ENCODE measurements at places on chromosomes 5 and 9.

GRCh38 chr5:131328536-131329285 is 64.9 kb downstream of the CDC42SE2 start:
- DNase-seq = no peak

GRCh38 chr9:81822301-81822865 is 105.8 kb upstream of the SPATA31D4 start:
- no peak for DNase-seq

DNA sequence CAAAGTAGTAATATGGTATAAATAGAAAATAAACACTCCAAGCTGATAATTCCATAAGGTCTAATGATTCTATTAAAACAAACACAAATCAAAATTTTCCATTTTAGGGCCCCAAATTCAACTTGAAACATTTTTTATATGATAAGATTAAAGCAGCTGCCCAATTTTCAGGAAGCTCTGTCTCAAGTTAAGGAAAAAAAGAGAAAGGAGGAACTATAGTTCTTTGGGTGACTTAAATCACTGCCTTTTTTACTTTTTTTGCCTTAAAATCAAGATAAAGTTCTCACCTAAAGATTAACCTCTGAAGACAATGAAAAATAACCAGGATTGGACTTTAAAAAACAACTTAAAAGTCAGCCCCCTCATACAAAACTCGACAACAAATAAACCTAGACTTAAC is 76.0 kb upstream of the IFNE start:
- no peak for DNase-seq

DNA sequence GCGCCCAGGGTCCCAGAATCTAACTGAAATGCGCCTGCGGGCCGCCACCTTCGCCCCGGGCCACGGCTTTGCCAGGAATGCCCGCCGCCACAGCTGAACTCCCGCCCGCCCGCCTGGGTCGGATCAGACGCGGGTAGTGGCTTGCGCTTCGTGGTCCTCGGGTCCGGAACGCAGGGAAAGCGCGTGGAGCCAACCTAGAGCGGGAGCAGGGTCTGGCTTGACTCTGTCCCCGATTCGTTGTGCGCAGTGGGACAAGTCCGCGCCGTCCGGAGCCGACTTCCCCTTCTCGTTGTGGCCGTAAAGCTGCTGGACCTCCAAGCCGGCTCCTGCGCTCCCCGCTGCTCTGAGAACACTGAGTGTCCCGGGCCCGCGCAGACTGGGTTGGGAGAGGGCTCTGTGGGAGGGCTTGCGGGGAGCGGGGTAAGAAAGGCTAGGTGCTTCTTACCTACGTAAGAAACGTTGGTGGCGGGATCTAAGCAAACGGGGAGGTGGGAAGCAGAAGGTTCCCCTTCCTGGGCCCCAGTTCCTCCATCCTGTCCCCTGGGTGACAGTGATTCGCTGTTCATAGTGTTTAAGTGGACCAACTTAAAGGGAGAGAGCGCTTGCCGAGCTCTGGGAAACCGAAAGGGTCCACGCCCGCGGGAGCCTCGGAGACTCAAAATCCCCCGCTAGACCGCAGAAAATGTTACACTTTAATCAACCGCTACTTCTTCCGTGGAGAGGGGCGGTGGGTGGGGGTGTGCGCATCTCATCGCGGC is 4.4 kb upstream of the FOXE1 start:
- DNase-seq = no peak

- no peak for DNase-seq
Measured at GRCh38 chr9:36207546-36208012, 16.9 kb downstream of the CLTA start.

DNA sequence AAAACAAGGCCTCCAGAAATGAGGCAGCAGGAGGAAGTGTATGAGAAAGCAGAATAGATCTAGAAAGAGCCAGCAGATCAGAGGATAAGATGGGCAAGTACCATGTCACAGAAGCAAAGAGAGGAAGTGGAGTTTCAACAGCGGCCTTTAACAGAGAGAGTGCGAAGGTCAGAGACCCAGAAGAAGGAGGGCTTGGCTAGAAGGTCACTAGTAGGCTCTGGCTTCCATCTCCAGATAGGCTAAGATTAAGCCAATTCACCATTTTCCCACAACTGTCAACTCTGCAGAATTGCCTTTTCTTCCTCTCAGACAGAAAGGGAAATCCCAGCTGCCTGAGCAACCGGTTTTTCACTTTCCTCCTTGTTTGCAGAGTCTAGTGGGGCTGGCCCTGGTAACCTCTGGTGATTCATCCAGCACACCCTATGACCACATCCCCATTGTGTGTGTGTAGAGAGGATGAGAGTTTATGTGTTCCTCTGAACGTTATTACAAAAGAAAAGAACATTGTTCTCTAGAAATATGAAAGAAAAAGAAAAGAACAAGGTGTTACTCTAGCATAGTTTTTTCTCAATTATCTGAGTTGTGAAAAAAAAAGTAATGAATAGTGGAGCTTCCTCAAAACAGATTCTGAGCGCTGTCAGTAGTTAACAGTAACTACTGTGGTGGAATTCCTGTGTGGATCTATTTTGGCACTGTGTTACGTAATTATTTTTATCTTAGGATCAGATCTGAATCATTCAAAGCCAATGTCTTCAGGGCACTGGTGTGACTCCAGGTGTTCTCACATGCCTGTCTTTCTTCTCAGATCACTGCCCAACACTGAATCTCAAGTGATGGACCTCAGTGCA is 220.4 kb downstream of the ARRDC3 start:
- DNase-seq = no peak

- no peak for DNase-seq
Measured at GRCh38 chr5:59420596-59420995, 472.9 kb downstream of the PDE4D start.

GRCh38 chr5:73442231-73442811 is 6.3 kb downstream of the FOXD1 start:
- no peak for DNase-seq

- DNase-seq = no peak
Measured at GRCh38 chr5:169629847-169630548, 7.1 kb upstream of the DOCK2 start.

DNA sequence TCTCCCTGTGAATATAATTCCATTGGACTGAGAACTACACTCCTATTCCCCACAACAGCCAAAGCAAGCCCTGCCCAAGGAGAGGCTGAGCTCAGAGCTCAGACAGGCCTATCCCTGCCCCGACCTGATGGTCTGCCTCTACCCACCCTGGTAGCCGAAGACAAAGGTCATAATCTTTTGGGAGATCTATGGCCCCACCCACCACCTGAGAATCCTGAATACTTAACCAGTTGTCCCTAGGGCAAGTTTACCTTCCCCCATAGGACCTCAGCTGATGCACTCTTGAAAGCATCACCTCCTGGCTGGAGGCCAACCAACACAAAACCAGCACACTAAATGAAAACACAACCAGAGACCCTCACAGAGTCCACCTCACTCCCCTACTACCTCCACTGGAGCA is 167.5 kb downstream of the PRR16 start:
- DNase-seq = no peak

- no peak for DNase-seq
Measured at GRCh38 chr5:31954091-31954490, 220.0 kb downstream of the GOLPH3 start.

DNA sequence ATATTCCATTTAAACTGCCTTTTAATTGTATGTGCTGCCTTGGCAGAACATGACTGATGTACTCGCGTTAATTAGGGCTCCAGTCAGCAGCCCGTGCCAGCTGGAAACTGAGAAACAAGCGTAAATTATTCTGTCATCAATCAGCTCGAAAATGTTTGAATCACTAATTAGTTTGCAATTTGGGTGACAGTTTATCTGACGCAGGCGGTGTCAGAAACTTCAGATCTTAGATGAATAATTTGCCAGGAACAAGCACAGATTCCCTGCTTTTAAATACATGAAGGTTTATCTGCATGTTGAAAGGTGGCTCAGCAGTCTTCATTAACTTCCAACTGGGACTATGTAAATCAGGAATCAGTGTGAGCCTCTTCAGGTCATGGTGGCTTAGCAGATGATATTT is 176.0 kb upstream of the TLE4 start:
- DNase-seq = no peak

DNA sequence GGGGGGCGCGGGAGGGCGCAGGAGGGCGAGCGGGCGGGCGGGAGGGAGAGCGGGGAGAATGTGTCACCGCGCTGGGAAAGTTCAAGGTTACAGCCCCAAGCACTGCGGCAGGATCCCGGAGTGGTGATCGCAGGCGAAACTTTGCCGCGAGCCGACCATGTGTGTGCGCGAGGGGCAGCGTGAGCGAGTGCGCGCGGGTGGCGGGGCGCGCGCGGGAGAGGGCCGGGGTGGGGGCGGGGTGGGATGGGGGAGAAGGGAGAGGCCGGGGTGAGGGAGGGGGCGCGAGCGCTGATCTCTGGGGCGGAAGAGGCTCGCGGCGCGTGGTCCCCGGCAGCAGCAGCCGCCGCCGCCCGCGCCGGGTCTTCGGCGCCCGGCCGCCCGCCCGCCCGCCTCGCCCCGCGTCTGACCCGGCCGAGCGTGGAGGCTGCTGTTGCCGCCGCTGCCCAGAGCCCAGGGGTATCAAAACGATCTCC is at the start of gene NFIB:
Gene NFIB, minus strand, starts transcription at position 191 of the 473 bp plus-strand sequence. CDS start 630 bp downstream, outside the sequence.
- no peak for DNase-seq

DNA sequence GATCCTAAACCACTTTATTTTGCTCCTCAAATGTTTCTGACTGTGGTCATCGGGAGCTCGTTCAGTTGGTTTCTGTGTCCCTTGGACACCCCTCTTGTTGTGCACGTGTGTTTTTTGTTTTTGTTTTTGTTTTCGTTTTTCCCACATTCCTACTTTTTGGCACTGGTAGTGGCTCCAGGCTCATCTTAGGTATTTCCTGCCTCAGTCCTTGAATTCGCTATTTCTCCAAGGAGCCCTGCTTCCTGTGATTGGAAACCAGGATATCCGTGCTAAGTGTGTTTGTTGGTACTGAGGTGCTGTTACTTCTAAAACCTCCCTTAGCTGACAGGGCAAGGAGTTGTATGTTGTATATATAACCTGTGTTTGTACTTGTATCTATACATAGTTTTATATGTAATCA is 5.9 kb downstream of the HMCN2 start:
- no peak for DNase-seq

GRCh38 chr5:132114150-132115121 is 40.8 kb downstream of the CSF2 start:
- DNase-seq = no peak

DNA sequence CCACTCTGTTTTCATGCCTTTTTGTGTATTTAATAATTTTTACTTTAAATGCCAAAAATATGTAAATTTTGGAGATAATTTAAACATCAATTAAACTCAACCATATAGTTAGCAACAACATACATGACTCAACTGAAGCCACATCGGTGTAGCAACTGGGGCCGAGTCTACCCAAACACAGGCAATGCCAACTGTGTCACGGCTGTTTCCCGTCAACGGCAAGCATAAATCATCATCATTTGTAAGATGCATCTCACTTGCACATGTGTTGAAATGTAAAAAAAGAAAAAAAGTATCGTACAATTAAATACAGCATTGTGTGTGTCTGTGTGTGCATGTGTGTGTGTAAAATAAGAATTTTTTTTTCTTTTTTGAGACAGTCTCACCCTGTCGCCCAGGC is 160.1 kb upstream of the TAS2R1 start:
- no peak for DNase-seq

DNA sequence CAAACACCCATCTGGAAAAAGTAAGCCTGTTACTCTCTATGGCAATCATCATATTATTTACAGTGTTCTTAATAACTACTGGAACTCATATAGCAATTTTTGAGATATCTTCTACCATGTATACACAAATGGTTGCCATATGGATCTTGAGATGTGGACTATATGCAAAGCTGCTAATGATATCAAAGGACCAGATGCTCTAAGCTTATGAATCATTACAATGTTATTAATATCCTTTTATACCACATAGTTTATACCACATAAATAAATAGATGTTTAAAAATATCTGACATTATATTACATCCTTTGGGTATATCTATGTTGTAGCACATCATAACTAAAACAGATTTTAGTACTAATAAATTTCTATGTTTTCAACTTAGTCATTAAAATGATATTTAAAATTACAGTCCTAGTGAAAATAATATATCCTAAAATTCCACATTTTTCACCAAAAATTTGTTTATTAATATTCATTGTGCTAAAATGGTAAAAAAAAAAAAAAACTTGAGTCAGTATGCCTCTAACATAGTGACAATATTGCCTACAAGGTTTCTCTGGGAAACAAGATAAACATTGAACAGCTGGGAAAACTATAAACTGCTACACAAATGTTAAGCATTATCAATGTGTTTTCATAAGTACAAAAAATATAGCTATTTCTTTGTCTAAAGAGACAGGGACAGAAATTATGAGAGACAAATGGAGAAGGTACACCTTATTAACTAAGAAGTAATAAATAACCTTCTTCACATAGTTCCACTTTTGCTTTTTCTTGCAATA is 85.5 kb downstream of the DTWD2 start:
- DNase-seq = no peak

- no peak for DNase-seq
Measured at GRCh38 chr5:155839251-155840037, 487.5 kb upstream of the SGCD start.

DNA sequence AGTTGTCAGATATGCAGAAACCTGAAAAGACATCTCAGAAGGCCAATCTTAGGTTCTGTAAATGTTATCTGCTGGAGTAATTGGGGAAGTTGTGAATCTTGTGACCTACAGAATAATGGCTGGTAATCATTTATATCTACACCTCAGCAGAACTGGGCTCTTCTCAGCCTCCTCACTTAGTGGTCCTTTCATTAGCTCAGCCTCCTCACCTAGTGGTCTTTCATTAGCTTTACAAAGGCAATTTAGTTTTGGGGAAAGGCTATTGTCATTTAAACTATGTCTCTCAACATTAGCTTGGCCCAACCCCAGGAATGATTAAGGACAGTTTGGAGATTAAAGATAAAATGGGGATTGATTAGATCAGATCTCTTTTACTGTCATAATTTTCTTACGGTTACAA is 284.2 kb upstream of the SGCD start:
- DNase-seq = no peak

- DNase-seq = no peak
Measured at GRCh38 chr5:108720391-108720790, 27.3 kb upstream of the FER start.

DNA sequence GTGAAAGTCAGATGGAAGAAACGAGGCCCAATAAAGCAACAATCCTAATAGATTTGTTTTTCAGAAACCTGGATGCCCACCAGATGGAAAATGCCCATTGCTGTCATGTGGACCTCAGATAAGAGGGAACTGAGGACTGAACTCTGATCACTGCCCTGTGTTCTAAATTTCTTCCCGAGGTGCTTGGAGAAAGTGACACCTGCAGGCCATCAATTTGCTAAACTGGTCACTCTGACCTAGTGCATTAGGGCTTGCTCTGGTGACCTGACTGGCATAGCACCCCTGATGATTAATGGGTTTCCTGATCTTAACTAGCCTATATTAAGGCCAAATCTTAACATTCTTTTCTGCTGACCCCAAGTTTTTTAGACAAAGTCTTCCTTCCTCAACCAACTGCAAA is 32.4 kb upstream of the VDAC1 start:
- DNase-seq = no peak

GRCh38 chr5:89267788-89268187 is 384.8 kb upstream of the MEF2C start:
- DNase-seq = no peak

All from activated naive CD4-positive, alpha-beta T cell (primary cell).